ENCODE measurements at places on chromosomes 6 and 20.

GRCh38 chr20:60465439-60465838, 507.2 kb downstream of the CDH26 start:
- no peak for DNase-seq

- no peak for DNase-seq
These were observed 215.4 kb upstream of the RUNX2 start for GRCh38 chr6:45112711-45113110.

- DNase-seq, result no peak
These were observed 14.2 kb downstream of the SMPDL3A start for GRCh38 chr6:122803171-122803661.

DNA sequence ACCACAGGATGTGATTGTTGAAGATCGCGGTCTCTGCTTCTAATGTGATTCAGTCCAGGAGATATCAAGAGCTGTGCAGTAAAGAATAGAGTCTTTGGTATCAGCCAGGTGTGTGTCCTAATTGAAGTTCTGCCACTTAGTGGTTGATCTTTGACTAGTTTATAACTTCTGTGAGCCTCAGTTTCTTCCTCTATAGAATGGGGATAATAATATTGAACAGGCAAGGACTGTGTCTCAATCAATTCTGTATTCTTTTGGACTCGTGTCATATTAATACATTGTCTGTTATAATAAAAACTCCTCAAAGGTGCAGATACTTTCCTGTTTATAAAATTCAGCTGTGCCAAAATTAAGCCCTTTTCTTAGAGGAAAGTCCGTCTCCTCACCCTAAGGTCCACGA, 23.1 kb upstream of the NCOA6 start:
- DNase-seq, result no peak

DNA sequence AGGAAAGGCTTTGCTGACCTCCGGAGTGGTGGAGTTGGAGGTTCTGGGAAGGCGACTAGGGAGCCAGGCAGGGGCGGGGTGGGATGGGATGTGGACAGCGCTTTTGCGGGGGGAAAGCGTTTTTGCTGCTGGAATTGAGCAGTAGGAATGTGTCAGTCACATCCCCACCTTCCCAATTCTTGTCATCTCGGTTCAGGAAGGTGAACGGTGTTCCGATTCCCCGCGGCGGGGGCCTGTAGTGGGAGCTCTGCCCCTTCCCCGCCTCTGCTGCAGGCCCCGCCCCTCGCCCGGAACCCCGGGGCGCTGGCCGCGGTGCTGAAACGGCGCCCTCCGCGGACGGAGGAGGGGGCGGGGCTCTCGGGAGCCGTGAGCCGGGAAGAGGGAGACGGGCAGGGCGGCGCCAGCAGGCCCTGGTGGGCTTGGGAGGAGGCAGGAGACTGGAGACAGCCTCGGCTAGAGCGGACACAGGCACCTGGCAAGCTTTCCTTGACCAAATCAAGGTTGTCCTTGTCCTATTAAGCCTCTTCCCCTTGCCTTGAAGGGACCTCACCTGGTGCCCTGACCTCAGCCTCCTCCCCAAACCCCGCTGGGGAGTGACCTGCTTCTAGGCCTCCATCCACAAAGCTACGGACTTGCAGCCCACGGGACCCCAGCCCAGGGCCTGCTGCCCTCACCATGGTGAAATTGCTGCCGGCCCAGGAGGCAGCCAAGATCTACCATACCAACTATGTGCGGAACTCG, at the start of gene LHFPL5:
TSS of gene LHFPL5 (plus strand) at position 357 of the 741 bp plus-strand sequence. CDS start at position 676, 319 bp downstream.
- DNase-seq, result peak; percentile 79

GRCh38 chr6:113488812-113489685, 368.1 kb upstream of the MARCKS start:
- DNase-seq, result no peak

- DNase-seq, result no peak
These were observed 176.8 kb downstream of the CD83 start for GRCh38 chr6:14294270-14294951.

DNA sequence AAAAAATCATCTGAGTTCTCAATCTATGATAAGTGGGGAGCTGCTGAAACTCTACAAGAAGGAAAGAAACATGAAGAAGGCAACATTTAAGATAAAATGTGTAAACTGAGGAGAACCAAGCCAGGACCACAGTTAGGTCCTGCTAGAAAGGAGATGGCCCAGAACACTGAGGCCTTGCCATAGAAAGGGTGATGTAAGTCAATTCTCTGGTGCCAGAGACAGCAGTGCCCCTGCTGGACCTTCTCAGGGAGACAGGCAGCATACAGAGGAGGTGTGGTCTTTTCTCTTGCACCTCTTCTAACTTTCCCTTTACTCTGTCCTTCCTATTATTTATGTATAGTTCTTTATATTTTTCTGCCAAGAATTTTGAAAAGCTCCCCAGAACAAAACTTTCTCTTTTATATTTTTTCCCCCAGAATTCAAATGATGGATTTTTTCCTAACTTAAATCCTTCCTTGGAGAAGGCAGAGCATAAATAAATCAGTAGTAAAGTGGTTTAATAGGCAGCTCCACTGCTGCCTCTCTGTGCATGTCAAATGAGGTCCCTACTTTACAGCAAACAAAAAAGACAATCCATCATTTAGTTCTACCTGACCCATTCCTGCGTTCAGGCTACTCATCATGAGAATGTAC, 9.0 kb downstream of the UQCC2 start:
- DNase-seq, result peak; percentile 51

GRCh38 chr6:190596-191395, 101.5 kb upstream of the DUSP22 start:
- no peak for DNase-seq

- DNase-seq, result no peak
These were observed 318.5 kb upstream of the JARID2 start for GRCh38 chr6:14927398-14927797.

- no peak for DNase-seq
These were observed 489.8 kb upstream of the MANEA start for GRCh38 chr6:95087394-95088097.

GRCh38 chr6:128244751-128245405, 275.5 kb downstream of the PTPRK start:
- no peak for DNase-seq

GRCh38 chr6:14108571-14109410, 8.8 kb upstream of the CD83 start:
- DNase-seq, result no peak

GRCh38 chr6:132404736-132405135, 3.5 kb upstream of the MOXD1 start:
- DNase-seq, result no peak

GRCh38 chr6:33424855-33425667, 5.2 kb downstream of the SYNGAP1 start:
- no peak for DNase-seq

DNA sequence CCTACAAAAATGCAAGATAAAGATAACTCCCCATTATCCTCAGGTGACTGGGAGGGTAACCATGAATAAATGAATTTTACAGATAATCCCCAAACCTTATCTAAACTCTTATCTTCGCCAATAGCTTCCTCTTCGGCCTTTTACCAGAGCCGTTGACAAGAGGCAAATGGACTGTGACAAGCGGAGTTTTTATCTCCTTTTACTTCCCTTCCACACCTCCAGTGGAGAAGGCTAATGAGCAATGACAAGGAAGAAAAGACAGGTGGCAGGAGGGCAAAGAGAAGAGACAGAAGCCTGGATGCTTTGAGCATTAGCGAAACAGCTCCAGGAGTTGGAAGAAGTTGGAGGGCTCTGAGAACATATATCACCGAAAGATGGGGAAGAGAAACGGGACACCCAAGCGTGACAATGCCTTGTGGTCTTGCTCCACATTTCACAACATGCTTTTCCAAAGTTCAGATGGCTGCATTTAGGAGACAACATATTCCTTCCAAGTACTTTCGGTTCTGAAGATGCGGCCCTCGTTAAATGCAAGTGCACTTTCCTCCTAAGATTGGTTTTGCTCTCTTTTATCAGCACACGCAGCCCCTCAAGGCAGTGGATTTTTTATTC, 69.2 kb downstream of the PRDM1 start:
- DNase-seq, result no peak

DNA sequence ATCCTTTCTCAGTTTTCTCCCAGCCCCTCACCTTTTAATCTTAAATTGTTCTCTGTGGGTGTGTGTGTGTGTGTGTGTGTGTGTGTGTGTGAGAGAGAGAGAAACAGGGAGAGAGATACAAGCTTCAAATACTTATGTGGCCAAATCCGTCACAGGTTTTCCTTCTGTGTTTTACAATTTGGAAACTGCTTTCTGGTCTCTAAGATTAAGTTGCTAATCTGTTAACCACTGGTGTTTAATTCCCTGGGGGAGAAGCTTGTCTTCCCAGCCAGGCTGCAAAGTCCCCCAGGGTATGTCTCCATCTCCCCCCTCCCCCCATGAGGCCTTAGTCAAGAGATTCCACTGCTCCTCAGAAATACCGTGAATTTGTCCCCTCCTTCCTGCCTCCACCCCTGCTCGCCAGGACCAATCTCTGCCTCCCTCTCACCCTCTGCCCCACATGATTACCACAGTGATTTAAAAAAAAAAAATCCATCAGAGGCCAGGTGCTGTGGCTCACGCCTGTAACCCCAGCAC, 49.0 kb downstream of the RIPOR3 start:
- DNase-seq, result no peak

GRCh38 chr6:153781306-153781705, 257.7 kb upstream of the OPRM1 start:
- DNase-seq, result no peak

DNA sequence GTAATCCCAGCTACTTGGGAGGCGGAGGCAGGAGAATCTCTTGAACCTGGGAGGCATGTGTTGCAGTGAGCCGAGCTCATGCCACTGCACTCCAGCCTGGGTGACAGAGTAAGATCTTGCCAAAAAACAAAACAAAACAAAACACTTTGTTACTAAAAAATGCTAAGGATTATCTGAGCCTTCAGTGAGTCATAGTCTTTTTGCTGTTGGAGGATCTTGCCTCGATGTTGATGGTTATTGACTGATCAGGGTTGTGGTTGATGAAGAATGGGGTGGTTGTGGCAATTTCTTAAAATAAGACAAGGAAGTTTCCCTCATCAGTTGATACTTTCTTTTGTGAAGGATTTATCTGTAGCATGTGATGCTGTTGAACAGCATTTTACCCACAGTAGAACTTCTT, 196.8 kb upstream of the HDDC2 start:
- DNase-seq, result no peak

DNA sequence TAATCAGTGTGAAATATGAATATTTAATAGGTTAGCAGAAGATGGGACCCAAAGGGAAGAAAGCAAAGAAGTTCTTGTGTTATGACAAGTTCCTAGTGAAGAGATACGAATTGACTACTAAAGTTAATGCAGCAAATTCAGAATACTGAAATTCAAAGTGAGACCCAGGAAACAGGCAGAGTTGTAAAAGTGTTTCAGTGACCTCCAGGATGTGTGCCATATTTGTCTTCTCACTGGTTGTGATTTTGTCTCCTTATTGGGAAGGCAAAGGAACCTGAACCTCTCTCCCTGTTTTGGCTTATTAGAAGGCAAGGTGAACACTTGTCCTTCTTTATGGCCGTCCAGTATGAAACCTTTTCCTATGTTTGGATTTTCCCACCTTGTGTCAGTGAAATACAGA, 51.8 kb upstream of the DTNBP1 start:
- no peak for DNase-seq

- no peak for DNase-seq
These were observed 390.8 kb downstream of the CDKAL1 start for GRCh38 chr6:20924911-20925543.

Data from HTR-8/SVneo (cell line).